ENCODE measurements at places on chromosomes 6 and 20.

DNA sequence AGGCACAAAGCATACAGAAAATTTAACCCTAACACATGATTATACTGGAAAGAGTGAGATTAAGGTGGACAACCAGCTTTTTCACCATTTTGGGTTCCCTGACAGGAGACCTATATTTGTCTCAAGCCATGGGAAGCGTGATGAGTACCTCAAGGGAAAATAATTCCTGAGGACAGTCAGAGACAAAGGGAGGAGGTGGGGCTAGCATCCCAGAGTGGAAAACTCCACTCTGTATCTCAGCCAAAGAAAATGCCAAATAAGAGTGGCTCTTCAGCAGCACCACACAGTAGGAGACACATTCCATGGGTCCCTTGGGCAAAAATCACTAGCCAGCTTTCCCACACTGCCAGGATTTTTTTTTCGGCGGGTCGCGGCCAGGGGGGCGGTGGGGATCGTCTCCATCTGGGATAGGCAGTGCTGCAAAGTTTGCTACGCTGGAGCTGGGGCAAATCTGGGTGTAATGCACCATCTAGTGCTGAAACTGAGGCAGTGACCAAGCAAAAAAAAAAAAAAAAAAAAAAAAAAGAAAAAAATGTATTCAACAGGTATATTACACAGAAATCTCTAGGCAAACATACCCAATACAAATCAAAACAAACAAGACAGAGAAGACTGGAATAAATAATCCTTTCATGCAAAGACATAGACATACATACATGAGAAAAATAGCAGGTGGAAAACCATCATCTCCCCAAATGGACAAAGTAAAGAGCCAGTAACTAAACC, 77.3 kb upstream of the SLC35F1 start:
- DNase-seq: no peak

DNA sequence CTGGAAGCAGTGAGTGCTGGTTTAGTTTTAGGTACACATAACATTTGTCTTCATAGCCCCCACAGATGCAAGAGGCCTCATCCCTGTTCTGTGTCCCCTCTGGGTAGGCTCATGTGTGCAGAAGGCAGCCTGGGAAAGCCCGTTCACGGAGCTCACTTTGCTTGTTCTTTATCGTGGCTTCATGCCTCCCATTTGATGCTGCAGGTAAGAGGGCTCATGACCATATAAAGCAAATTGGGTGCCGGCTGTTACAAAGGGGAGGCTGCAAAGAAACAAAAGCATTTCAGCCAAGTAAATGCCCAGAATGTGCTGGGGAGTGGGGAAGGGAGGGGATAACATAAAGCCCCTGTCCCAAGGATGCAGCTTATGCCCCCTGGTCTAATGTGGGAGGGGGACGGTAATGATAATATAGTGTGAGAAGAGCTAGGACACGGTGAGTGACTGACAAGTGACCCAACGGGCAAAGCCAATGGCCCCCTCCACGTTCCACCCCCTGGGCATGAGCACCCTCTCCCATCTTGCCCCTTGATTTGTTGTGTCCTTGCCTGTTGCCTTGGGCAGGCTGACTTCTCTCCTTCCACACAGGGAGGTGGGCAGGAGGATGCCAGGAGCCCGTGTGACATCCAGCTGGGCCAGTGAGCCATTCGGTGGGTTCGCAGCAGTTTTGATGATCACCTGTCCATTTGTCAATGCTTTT, 138.0 kb downstream of the FOXO3 start:
- DNase-seq: no peak

DNA sequence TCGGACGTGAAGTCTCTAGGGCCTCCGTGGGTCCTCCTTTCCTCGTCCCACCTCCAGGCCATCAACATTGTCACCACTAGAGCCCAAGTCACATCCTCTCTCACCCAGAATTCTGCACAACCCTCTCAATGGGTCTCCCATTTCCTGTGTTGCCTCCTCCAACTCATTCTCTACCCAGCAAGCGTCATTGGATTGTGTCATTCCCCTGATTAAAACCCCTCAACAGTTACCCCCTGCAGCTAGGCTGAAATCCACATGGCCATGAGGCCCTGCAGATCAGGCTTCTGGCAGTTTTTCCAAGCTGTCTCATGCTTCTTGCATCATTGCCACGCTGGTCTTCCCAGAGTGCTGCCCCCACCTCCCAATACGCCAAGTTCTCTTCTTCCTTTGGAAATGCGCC, 12.9 kb upstream of the FAM210B start:
- DNase-seq: no peak

GRCh38 chr6:43695215-43695966, 7.8 kb upstream of the MRPS18A start:
- no peak for DNase-seq

- DNase-seq: no peak
Observed at GRCh38 chr20:44848254-44849015, 37.1 kb upstream of the YWHAB start.

DNA sequence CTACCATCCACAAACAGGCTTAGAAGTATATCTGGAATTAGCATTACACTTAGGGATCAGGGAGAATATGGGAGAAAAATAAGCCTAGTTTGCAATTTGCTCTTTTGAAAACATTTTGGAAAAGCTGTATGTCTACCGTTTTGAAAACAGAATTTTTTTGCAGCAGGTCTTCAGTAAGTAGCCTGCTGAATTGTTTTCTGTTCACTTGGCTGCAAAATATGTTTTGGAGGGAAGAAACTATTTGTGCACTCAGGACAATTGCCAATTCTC, 39.6 kb downstream of the ILRUN start:
- DNase-seq: no peak

GRCh38 chr6:150084426-150084825, 15.5 kb upstream of the ULBP3 start:
- no peak for DNase-seq

DNA sequence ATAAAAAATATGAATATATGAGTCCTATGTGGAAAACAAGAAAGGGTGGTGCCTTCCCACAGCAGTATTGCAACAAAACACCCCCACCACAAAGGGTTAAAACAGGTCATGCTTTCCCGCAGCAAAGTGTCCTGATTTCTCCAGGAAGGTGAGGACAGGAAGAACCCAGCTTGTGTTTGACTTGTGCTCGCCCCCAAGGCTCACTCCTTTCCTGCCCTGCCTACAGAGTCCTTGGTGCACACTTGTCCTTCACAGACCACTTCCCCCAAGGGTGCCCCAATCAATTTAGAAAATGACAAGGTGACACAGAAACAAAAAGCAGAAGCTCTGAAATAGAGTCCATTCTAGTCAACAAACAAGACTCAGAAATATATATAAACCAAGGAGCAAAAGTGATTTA, 237.4 kb downstream of the PTPRK start:
- no peak for DNase-seq

GRCh38 chr6:20948556-20948955, 414.3 kb downstream of the CDKAL1 start:
- DNase-seq: no peak

DNA sequence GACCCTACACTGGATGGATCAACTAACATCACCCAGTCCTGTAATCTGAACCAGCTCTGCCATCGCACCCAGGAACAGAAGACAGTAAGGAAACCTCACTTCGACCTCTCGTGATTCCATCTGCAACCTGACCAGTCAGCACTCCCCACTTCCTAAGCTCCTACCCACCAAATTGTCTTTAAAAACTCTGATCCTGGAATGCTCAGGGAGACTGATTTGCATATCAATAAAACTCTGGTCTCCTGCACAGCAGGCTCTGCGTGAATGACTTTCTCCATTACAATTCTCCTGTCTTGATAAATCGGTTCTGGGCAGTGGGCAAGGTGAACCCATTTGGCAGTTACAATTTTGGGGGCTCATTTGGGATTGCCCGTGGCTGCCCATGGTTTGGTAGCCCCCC, 18.3 kb upstream of the AGPAT4 start:
- DNase-seq: no peak

- peak; percentile 23 for DNase-seq
Observed at GRCh38 chr6:106334646-106335448, 9.3 kb upstream of the ATG5 start.

DNA sequence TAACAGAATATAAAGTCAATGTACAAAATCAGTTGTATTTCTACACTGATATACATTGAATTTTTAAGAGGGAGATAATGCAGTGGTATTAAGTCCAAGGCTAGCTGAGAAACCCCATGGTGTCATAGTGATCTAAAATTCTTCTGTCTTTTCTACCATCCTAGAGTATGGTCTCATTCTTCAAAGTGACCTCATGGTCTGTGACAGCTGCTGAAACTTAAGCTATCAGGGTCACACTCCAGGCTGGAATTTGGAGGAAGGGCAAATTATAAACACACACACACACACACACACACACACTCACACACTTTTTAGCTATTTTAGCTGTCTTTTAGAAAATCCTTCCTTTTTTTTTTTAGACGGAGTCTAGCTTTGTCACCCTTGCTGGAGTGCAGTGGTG, 47.3 kb upstream of the DYNLRB1 start:
- DNase-seq: no peak

DNA sequence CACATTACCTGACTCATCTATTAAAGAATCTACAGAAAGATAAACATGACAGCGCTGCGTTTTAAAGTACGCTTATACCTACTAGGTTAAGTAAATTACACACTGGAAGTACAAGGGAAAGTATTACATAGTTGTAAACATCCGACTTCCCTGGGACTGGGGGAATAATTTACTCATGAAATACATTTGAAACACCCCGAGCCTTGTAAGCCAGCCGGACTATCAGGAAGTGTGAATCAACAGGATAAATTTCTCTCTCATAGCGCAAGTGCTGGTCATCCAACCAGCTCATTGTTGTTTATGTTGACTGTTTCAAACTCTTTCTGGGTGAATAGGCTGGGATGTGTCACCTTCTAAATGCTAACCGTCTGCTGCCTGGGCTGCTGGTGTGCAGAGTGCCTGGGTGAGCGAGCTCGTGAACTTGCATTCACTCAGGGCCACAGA, 4.9 kb downstream of the BMP6 start:
- DNase-seq: no peak

DNA sequence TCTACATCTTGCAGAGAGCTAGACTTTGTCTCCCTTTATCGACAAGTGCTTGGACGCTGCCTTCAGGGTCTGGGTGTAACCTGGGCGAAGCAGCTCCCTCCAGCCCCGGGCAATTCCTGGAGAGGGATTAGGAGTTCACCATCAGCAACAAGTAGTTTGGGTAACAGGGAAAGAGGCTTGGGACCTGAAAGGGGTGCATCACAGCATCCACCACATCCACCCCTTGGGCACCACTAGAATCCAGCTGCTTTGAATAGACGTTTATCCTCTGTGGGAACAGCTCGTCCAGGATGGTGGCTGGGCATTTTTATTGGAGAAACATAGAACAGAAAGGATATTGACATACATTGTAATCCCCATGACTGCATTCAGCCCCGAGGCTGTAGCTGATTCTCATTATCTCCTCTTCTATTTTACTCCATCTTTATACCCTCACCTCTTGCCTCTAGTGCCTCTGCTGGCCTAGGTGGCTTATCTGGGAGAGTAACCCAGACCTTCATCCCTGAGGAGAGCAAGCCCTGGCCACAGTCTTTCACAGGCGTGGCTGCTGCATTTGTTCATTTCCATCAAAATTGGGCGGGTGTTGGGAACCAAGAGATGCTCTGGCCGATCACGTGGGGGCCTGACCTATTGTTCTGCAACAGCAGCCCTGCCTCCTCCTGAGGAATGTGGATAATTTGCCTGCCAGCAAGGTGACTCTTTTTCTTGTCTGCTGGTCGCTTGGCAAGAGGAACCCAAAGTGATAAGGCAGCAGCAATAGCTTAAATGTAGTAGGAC, 109.2 kb upstream of the RALGAPA2 start:
- no peak for DNase-seq

DNA sequence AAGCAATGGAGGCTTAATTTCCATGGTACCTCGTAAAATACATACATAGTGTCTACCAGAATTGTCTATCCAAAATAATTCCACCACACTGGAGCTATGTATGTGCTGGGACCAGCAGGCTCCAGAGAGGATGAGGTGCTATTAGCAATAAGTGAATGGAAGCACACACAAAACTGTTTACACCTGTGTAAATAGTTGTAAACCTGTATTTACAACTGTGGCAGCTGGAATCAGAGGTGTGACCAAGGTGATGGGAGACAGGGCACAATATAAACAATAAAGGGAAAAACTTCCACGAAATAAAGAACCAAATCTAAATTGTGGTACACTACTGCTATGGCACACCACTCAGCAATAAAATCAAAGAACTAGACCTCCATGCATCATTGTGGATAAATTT, 14.4 kb downstream of the RARS2 start:
- DNase-seq: no peak

GRCh38 chr20:33676121-33676520, 1.9 kb upstream of the NECAB3 start:
- DNase-seq: no peak

GRCh38 chr6:44247338-44248302, 719 bp downstream of the HSP90AB1 start:
- no peak for DNase-seq

DNA sequence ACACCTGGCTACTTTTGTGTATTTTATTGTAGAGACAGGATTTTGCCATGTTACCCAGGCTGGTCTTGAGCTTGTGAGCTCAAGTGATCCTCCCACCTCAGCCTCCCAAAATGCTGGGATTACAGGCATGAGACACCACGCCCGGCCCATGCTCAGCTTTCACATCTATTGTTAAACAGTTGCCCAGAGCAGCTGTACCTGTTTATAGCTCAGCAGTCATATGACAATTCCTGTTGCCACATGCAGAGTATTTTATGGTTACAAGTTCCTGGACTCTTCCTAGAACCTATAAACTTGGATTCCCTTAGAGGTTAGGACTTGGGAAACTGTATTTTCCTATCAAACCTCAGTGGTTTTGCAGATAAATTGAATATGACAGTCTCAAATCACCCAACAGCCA, 188.3 kb upstream of the KCNG1 start:
- no peak for DNase-seq

- no peak for DNase-seq
Observed at GRCh38 chr6:105803442-105803841, 282.7 kb upstream of the PRDM1 start.

DNA sequence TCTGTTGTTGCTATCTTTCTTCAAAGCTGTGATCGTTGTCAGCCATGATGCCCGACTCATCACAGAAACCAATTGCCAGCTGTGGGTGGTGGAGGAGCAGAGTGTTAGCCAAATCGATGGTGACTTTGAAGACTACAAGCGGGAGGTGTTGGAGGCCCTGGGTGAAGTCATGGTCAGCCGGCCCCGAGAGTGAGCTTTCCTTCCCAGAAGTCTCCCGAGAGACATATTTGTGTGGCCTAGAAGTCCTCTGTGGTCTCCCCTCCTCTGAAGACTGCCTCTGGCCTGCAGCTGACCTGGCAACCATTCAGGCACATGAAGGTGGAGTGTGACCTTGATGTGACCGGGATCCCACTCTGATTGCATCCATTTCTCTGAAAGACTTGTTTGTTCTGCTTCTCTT, 19.3 kb downstream of the ABCF1 start:
- no peak for DNase-seq

- no peak for DNase-seq
Observed at GRCh38 chr6:52595796-52596130, 18.9 kb upstream of the TRAM2 start.

GRCh38 chr20:49832632-49833327, 20.2 kb downstream of the SLC9A8 start:
- DNase-seq: no peak
